ENCODE measurements at places on chromosomes 3 and 15.

- DNase-seq: no peak
These were observed 193.9 kb downstream of the NLGN1 start for GRCh38 chr3:173591401-173591800.

- DNase-seq: no peak
These were observed 6.2 kb upstream of the EPHA3 start for GRCh38 chr3:89101251-89101650.

DNA sequence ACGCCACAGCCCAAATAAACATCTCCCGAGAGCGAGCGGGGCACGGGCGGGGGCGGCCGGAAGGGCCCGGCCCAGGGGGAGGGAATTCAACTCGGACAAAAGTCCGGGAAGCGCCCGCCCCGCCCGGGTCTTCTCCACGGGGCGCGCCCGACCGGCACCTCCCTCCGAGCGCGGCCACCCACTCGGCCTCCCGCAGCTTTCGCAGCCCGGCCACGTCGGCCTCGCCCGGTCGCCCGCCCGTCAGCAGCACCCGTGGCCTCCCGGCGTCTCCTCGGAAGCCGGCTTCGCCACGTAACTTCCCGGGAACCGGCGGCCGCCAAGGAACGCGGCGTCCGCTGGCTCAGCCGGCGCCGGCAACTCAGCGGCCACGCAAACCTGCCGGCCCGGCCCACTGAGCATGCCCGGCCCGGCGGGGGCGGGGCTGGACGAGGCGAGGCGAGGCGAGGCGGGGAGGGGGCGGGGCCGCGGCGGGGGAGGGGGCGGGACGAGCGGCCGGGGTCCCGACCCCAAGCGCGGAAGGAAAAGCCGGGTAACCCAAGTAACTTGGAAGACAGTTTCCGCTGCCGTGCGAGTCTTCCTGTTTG is at the start of gene TJP1:
TSS of gene TJP1 (minus strand) at position 369 of the 584 bp plus-strand sequence. CDS start 440 bp downstream, outside the sequence.
- DNase-seq: no peak

GRCh38 chr3:177820683-177821316 is 623.5 kb upstream of the TBL1XR1 start:
- DNase-seq: no peak

DNA sequence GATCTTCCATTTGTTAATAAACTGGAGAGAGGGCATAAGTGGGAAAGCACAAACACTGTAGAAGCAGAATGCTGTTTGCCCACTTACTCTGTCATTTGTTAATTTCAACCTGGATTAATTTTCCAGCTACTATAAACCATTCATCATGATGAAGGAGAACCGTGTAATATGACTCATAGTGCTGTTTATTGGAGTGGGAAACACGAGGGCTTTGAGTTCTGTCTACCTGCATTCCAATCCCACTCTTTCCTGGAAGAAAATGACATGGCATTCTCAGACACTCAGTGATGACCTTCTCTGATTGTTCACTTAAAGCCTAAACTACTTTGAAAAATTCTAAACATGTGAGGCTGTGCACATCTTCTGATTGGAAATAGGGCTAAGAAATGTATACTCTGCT is 826.7 kb downstream of the AGBL1 start:
- DNase-seq: no peak

DNA sequence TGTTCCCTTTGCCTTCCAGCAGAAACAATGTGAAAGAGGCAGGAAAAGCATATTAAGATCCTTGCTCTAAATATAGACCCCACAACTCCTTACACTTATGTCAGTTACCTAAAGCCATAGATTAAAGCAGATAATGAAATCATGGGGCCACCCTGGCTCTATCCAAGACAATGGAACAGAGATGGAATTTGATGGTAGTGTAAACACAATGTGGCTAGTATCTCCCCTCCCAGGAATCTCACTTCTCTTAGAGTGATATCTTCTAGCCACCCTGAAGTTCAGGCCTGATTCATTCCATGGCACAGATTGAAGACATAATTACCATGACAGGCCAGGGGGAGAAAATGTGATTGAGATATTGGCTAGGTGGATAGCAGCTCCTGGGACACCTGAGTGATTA is 32.6 kb downstream of the GALNT15 start:
- DNase-seq: no peak

DNA sequence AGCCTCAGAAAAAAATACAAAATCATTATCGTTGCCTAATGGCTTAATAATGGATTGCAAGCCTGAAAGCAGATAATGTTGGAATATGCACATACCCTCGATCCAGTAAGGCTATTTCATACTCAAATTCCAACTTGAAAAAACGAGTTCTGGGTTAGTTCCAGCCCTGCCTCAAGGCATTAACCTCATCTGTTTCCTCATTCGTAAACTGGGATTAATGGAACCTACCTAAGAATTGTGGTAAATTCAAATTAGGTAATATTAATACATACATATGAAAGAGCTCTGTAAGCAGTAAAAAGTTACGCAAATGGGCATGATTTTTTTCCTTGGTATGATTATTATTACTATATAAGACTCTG is 107.5 kb downstream of the SRGAP3 start:
- no peak for DNase-seq

DNA sequence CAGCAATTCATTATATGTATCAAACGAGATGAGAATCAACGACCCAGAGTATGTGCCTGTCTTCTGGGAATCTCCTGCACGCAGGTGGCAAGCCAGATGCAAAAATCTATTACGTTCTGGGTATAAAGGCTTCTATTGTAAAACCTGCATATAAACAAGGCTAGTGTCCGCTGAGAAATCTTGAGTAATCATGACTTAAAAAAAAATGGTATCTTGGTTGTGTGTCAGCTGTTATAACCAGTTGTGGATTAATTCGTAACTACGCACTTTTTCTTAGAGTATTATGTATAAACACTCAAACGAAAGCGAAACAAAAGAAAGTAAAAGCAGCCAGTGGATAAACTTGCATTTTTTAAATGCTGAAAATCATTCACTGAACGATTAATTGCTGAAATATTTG is 509.1 kb downstream of the RSL24D1 start:
- no peak for DNase-seq

GRCh38 chr3:43194490-43195114 is 88.7 kb upstream of the POMGNT2 start:
- DNase-seq: no peak

- no peak for DNase-seq
These were observed 343.1 kb downstream of the LPP start for GRCh38 chr3:188497021-188497420.

- DNase-seq: no peak
These were observed 217.6 kb upstream of the IL12A start for GRCh38 chr3:159770998-159771397.

GRCh38 chr3:142839831-142840230 is 49.1 kb downstream of the PCOLCE2 start:
- no peak for DNase-seq

GRCh38 chr3:177960014-177960413 is 576.2 kb upstream of the KCNMB2 start:
- DNase-seq: no peak

GRCh38 chr3:126568776-126569342 is 10.1 kb upstream of the C3orf22 start:
- no peak for DNase-seq

DNA sequence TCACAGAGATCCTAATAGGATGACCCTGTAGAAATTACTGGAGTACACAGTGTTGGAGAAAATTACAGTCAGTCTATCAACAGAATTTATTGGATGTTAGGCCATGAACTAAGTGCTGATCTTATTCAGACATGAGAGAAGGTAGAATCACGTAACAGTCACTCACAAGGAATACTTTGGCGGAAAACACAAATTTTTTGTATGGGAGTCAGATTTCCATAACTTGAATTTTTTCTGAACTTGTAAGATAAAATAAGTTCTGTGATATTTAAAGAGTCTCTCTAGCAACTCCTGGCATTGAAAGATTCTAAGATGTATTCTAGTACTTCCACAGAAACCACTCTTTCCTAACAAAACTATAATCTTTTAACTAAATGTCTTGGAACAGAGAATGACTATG is 178.8 kb upstream of the MME start:
- DNase-seq: no peak

GRCh38 chr3:88617283-88617682 is 467.5 kb downstream of the C3orf38 start:
- DNase-seq: no peak

DNA sequence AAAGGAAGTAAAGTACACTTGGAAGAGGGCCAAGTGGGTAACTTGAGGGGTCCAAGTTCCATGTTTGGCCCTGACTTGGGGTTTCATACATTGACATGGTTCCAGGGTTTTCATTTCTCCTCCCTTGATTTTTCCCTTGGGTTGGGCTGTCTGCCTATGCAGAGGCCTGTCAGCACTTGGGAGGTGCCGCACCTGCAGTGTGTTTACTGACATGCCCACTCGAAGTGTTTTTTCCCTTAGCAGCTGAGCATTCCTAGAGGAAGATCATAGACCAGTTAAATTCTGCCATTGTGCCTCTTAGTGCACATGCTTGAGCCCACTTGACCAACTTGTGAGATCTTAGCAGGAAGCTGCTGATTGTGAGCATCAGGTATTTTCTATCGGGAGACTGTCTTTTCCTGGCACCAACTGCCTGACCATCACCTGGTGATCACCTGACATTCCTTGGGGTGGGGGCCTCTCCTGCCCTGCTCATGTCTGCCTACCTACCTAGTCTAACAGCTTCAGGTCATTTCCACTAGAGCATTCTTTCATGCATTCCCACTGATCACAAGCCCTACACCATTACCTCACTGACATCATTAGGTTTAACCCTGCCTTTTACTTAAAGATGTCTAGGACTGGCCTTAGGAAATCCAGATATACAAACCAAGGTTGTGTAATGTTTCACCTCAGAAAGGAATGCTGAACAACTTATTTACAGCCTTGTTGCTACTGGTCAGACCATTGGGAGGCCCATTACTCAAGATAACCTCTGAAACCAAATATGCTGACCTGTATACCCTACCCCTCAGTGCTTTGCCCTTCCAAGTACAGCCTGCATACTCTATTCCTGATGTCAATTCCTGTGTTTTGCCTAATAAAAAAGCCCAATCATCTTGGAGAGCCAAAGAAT is 68.3 kb downstream of the CD47 start:
- DNase-seq: no peak

- DNase-seq: no peak
These were observed 74.3 kb upstream of the SOX2 start for GRCh38 chr3:181637456-181637855.

- DNase-seq: no peak
These were observed 77.6 kb downstream of the ZIC4 start for GRCh38 chr3:147328711-147329110.

GRCh38 chr3:48553361-48553760 is 3.2 kb downstream of the PFKFB4 start:
- no peak for DNase-seq

- no peak for DNase-seq
These were observed 428.8 kb upstream of the TPRG1 start for GRCh38 chr3:188742755-188743550.

GRCh38 chr3:130312374-130312773 is 33.1 kb upstream of the COL6A5 start:
- no peak for DNase-seq

- DNase-seq: no peak
These were observed 4.7 kb upstream of the GOLGA8B start for GRCh38 chr15:34588046-34588674.

DNA sequence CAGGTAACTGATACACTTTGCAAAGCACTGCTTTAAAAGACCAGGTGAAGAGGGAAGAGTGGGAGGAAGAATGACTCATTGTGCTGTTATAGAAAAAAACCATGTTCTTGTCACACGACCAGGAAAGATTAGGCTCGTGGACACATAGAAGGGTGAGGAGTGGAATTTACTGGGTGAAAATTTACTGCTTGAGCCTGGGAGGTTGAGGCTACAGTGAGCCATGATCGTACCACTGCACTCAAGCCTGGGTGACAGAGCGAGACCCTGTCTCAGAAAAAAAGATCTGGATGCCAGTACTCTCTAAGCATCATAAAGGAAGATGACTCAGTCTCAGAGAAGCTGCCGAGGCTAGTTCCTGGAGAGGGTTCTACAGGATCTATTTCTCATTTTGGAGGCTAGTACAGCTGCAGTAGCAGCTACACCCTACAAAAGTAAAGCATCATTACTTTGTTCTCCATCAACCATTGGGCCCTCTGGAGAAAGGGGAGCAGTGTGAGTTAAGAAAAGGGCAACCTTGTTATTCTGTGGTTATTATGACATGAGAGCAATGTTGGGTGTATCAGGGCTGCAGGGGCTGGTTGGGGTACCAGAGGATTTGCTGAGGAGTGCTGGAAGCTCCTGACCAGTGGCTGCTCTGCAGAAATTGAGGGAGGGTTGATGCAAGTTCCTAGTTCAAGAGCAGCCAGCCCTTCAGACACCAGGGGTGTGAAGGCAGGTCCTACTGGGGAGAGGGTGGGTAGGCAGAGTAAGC is 75.4 kb downstream of the CMTM8 start:
- DNase-seq: no peak

GRCh38 chr3:141395005-141395589 is 26.8 kb downstream of the ZBTB38 start:
- DNase-seq: no peak

GRCh38 chr3:134956844-134957243 is 161.8 kb downstream of the EPHB1 start:
- DNase-seq: no peak

DNA sequence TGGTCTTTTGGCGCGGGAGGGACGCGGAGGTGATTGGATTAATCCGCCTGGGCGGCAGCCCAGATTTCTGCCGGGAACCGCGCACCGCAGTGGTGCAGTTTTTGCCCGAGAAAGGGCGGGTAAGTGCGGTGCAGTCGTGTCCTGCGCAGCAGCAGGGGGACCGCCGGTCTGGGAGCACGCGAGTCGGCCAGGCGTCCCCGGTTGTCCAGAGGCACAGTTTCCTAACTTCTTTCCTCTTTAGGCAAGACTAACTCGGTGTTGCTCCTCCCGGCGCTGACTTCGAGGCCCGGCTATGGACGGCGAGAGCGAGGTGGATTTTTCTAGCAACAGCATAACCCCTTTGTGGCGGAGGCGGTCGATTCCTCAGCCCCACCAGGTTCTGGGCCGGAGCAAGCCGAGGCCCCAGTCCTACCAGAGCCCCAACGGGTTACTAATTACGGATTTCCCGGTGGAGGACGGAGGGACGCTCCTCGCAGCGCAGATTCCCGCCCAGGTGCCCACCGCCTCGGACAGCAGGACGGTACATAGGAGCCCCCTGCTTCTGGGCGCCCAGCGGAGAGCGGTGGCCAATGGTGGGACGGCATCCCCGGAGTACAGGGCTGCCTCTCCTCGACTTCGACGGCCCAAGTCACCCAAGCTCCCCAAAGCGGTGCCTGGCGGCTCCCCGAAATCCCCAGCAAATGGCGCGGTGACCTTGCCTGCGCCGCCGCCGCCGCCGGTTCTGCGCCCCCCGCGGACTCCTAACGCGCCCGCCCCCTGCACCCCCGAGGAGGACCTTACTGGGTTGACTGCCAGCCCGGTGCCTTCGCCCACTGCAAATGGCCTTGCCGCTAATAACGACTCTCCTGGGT is 736 bp downstream of the ARHGEF26 start:
- DNase-seq: no peak

DNA sequence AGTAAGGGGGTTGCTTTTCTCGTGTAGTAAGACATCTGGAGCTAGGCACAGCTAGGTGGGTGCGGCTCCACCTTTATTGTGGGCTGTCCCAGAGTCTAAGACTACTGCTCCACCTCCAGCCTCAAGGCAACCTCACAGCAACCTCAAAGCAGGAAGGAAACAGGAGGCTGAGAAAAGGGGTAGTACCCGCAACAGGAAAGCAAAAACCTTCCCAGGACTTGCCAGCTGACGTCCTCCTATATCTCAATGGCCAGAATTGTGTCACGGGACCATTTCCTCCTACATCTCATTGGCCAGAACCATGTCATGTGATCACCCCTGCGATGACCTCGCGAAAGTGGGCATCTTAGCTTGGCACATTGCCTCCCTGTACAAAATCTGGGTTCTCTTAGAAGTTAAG is 4.3 kb upstream of the GPR160 start:
- no peak for DNase-seq

All from stimulated activated CD8-positive, alpha-beta memory T cell treated with anti-CD3 and anti-CD28 coated beads, Interleukin-4, amount 100 ng/mL, for 1 hour (primary cell).